Left forelimb (tissue), 1 donor: ENCODE measurements at places on chromosomes 4 and X.

DNA sequence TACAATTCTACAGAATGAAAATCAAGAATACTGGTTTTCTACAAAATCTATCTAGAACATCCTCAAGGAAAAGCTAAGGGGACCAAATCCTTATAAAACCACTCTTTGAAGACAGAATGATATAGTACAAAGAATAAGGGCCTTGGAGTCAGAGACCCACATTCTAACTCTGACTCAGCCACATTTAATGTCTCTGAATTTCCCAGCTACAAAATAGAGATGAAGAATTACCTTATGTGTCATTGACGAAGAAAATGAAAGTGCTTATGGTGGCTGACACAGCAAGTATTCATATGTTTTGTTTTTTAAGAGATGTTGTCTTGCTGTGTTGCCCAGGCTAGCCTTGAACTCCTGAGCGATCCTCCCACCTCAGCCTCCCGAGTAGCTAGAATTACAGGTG, 35.9 kb upstream of the CXorf38 start:
- DNase-seq, result no peak

DNA sequence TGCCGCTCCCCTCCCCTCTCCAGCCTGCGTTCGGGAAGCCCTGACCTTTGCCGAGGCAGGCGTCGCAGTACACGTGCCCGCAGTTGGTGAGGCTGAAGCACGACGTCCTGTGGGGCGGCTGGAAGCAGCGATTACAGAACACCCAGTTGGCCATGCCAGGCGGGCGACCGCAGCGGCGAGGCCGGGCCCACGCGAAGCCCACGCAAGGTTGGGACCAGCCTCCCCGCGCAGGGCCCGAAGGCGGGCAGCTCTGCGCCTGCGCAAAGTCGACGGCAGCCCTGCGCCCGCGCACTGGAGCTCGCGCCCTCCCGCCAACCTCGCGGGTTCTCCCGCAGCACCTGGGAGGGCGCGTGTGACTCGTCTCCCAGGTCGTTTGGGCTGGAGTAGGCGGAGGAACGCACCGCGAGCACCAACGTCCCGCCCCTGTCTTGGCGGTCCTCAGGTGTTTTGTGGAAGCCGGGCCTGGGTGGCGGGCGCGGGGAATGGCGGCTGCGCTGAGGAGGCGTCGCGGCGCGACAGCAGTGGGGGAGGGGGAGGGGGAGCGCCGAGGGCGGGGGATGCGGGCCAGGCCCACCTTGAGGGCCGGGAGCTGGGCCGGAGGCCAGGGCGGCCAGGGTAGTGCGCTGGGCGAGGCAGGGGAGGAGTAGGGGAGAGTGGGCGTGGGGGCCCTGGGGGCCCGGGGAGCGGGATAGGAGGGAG, at the start of gene RNF212:
Gene RNF212, minus strand, starts transcription at position 254 of the 699 bp plus-strand sequence. Its CDS starts 100 bp downstream, at position 154.
- DNase-seq, result no peak

GRCh38 chrX:96715481-96715880, 30.8 kb downstream of the DIAPH2 start:
- DNase-seq, result no peak

DNA sequence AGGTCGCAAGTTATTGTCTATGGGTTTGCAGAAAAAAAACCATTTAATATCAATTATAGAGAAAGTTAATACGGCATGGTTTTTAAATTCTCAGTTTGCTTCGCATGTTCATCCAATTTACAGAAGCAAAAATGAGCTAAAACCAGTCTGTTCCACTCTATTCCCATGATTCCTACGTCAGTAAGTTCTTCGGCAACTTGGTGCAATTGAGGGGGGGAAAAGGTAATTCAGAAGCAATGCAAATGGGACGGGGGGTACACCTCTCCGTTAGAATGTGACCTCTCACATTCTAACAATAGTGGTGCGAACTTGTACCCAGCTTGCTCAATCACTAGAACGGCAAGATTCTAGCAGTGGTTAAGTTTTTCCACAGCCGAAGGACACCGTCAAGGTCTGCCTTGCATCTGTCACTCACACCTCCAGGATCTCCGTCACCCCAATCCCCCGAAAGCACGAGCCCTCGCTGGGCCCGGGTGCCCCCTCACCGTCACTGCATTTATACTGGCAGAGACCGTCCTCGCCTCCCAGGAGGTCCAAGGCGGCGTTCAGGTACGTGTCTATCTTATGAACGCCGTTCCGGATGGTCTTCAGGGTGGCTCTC, 653 bp downstream of the PLA2G12A start:
- DNase-seq, result no peak

GRCh38 chr4:125765941-125766340, 451.2 kb downstream of the FAT4 start:
- DNase-seq, result no peak

DNA sequence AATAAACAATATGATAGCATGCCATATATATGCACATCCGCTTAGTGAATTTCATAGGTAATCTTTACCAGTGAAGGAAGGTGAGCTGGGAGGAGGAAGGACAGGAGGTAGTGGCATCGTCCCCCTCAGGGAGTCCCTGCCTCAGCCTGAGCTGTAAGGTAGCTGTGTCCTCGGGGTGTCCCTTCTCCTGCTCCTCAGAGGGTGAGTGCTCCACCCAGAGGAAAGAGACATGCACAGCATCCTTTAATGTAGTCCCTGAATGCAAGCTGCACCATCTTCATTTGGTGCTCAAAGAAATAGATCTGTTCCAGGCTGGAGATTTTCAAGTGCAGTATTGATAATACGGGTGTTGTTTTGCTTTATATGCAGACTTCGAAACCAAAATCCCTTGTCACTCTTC, 330.4 kb upstream of the SFRP2 start:
- no peak for DNase-seq

DNA sequence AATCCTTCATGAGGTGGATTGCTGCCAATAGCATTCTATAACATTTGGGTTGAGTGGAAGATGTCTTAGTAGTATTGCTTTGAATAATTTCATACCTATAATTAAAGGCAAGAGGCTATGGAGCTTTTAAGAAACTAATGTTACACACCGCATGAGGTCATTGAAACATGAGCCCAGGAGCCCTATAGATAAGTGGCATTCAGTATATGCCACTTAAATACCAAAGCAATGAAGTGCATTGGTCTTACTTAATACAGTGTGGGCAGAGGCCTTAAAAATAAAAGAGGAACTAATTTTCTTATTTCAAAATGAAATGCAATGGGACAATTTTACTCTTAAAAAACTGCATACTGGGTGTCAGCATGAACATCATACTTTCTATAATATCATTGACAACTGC, 47.5 kb downstream of the SPATA18 start:
- DNase-seq, result no peak

GRCh38 chrX:77938083-77938680, 27.7 kb downstream of the ATP7A start:
- no peak for DNase-seq

DNA sequence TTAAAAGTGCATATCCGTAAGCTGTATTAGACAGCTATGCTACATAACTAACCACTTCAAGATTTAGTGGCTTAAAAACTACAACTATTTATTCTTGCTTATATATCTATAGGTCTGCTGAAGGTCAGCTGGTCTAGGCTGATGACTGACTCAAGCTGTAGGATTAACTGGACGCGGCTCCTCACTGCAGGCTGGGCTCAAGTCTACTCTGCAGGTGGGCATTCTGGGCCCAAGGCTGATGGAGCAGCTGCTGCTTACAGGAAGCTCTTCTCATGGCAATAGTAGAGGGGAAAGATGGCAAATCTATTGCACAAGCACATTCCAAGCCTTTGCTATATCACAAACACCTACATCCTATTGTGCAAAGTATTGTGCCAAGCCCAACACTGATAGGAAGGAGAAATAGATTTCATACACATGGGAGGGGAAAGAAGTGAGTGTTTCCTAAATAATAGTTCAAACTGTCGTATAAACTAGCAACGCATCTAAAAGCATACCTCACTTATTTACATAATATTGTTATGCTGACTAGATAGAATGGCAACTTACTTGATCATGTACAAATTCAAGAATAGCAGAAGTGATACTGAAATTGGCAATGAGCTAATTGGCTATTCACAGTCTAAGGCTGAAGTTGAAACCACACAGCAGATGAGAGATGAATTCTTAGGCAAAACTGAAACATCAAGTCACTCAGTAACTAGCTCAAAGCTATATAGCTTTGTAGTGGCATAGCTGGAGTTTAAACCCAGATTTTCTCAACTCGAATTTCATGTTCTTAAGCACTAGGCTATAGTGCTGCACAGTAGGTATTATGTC, 263.8 kb downstream of the NKX6-1 start:
- DNase-seq, result no peak

DNA sequence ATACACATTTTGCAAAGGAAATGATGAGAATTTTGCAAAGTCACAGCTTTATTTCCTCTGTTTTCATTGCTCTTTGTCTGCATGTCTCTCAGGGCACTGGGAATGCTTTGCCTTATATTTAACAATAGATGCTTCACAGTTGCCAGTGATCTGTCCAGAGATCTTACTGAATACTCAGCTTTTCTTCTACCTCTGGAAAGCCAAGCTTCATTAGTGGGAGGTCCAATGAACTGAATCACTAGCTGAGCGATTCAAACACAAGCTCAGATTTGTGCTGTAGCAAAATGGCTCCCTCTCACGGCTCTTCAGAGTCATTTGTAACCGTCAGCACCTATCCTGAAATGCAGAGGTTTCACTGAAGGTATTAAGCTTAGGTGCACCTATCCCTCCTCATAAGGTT, 138.9 kb downstream of the DCLK2 start:
- no peak for DNase-seq

DNA sequence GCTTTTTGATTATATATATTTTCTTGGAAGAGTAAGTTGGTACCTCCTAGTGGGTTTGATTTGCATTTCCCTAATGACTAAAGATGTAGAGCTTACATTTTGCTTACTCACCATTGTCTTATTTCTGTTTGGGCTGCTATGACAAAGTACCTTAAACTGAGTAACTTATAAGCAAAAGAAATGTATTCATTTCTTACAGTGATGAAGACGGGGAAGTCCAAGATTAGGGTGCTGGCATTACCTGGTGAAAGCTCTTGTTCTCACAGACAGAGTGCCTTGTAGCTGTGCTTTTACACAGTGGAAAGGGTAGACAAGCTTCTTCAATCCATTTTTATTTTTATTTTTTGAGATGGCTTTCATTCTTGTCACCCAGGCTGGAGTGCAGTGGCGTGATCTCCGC, 229.2 kb upstream of the AGA start:
- DNase-seq, result no peak

- DNase-seq, result no peak
Measured at GRCh38 chr4:138199568-138200235, 42.4 kb downstream of the SLC7A11 start.

DNA sequence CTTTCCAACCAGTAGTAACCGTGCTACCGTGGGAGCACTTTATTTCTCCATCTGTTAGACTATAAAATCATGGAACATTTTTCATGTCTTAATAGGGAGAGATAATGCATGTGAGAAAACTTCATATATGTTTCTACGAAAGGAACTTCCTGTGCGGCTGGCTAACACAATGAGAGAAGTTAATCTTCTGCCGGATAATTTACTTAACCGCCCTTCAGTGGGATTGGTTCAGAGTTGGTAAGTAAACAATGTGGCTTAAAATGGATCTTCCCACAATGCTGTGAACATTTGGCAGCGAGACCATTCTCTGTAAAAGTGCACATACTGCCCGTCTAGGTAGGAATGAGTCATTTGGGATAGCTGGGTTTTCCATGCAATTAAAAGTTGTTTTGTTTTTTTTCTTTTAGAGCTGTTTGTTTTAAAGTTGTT, 29.6 kb downstream of the PDK3 start:
- DNase-seq, result no peak

DNA sequence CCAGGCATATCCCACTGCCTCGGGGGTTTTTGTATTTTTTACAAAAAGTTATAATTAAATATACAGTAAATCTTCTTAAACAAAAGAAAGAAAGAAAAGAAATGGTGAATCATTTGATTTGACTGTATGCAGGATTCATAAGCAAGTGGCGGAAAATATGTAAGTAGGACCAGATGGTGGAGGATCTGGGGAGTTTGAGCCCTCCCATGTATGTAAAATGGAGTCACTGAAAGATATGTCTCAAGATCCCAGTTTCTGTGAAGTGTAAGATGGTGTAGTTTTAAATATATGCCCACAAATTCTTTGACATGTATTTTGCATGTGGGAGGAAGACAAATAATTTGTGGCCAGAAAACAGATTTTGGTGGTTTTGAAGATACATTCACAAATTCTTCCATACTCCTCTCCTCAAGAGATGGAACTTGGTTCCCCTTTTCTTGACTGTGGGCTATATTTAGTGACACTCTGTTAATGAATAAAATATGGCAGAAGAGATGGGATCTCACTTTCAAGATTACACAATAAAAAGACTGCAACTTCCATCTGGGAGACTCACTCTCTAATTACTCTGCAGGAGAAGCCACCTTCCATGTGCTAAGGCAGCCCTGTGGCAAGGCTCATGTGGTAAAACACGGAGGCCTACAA, 133.6 kb upstream of the S100G start:
- no peak for DNase-seq

- DNase-seq, result no peak
Measured at GRCh38 chr4:80798082-80798481, 232.4 kb upstream of the BMP3 start.

DNA sequence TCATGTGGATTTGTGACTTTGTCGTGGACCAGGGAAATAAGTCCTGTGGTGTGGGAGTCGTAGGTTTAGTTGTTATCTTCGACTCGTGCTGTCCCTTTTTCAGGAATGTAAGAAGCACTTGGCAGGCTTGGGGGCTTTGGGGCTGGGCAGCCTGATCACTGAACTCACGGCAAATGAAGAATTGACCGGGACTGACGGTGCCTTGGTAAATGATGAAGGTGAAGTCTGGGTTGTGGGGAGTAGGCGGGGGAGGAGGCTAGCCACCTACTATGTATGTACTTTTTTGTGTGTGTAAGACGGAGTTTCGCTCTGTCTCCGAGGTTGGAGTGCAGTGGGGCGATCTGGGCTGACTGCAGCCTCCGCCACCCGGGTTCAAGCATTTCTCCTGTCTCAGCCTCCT, 1.2 kb downstream of the TAF1 start:
- DNase-seq, result no peak
